KBM-7 (cell line): ENCODE measurements at places on chromosomes 7 and 10.

GRCh38 chr10:118870467-118871243 lies 115.9 kb upstream of the CACUL1 start:
- DNase-seq, result no peak

DNA sequence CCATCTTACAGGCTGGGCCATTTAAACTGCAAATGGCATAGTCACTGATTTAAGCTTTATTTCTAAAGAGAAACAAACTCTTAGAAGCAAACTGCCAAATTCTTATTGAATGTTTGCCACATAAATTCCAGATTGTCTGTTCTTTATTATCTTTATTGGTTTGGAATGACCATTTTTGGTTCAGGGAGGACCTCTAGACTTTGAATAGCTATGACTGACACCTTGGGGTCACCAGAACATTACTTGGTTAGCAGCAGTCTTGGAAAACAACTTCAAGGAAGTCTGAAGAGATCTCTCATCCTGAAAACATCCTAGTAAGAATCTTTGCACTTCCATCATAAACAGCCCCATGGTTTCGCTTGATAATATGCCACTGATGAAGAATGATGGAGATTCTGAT lies 197.1 kb downstream of the SUGCT start:
- no peak for DNase-seq

DNA sequence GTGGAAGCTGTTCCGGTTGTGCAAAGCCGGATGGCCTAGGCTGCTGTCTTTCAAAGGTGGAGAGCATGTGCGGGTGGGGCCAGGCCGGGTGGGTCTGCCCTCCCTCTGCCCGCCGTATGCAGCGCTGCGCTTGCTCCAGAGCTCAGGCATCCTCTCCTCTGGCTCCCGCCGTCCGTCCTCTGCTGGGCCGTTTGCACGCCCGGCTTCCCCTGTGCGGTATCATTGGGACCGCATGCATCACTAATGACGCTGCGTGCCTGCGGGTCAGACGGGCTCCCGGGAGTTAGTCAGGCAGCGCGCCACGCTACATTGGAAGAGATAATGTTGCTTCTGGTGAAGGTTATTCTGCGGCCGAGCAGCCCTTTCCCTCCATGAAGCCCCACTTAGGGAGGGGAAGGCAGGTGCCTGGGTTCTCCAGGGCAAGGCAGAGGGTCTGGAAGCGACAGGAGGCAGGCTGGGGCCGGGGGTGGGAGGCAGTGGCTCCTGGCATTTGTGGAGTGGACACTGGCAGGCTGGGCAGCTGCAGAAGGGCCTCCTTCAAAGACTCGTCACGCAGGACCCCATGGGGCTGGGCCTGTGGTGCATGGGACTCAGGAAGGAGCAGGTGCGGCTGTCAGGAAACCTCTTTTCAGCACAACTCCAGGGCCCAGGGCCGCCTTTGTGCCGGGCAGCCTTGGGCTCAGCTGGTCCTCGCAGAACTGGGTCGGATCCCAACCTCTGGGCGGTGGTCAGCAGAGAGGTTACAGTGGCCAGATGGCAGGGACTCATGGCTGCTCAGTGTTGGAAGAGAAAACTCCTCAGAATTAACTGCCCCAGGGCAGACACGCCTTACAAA lies 318.5 kb downstream of the WDR37 start:
- DNase-seq, result no peak

DNA sequence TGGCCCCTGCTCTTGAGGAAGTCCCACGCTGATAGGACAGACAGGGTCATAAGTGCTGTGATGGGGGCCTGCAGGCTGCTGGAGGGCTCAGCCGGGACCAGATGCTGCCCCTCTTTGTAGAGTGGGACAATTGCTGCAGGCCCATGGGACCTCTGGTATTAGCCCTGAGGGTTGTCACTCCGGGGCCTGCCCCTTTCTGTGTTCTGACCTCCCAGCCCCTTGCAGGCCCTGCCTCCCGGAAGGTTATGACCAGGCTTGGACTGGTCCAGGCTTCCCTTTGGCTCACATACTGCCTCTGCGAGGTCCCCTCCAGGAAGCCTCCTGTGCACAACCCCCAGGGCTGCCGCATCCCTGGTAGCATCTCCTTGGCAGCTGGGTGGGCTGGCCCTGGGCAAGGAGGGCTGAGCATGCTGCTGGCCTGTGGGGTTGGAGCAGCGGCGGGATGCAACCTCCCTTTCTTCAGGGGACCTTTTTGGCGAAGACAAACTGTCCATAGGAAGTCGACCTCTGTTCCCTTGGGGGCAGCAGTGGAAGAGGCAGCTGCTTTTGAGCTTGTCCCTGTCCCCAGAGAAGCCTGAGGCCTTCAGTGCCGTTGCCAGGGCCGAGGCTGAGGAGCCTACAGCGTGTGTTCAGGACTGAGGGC lies 8.8 kb downstream of the LIMK1 start:
- DNase-seq, result no peak

DNA sequence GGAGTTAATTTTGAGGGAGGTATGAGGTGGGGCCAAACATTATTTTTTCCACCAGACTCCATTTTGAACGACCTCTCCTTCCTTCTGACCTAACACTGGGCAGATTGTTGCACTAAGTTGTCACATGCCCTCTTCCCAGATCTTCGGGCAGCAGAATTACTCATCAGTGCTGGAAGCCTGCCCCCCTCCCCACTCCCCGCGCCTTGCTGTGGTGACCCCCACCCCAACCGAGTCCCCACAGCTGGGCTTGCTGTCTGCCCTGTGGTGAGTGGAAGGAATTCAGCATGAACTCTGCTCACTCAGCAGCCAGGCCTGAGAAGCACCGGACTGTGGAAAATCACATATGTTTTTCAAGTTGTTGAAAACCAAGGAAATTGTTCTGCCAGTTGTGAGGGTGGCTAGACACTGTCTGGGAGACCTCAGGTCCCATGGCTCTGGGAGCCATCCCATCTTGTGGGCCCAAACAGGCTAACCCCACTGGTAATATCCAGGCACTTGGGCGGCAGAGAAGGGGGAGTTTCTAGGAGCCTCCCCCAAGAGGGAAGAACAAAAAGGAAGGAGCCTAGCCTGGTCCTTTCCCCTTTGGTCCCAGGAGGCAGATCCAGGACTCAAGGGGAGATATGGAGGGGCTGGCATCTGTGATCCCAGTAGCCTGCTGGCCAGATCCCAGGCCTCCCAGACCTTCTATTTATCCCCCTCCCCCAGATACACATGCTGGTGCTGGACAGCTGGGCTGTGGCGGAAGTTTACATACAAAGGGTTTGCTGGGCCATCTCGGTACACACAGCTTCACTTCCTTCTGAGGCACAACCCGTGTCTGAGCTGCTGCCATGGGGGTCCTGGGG lies 3.5 kb upstream of the AEBP1 start:
- DNase-seq, result no peak

GRCh38 chr10:101217450-101218281 lies 11.6 kb downstream of the LBX1 start:
- DNase-seq, result peak; percentile 35

DNA sequence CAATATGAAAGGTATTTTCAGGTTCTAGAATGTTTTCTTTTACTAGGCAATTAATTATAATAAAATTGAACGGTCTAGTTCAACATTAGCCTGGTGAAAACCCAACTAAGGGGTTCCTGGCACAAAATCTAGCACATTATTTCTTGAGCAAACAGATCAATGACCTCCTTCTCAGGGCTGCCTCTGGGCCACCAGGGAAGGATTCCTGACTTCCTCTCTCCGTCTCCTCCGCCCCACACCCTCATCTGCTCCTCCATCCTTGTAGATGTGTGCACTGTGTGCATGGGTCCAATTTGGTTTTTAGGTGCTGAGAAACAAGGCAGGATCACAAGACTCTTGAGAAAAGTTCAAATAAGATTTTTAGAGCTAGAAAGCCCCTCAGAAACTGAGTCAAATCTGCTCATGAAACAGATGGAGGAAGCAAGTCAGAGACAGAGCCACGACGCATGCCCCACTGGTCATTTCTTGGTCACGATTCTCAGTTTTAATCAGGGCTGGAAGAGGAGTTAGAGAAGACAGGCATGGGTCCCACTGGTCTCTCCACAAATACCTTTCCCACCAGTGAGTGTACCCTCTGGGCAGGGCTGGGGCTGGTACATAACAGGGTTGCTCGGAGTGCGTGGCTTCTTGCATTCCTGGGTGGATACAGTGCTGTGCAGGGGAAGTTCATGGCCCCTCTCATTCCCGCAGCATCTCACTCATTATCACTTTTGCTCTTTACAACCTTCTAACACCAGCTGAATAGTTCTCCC lies 3.8 kb downstream of the TRPV6 start:
- DNase-seq, result no peak

DNA sequence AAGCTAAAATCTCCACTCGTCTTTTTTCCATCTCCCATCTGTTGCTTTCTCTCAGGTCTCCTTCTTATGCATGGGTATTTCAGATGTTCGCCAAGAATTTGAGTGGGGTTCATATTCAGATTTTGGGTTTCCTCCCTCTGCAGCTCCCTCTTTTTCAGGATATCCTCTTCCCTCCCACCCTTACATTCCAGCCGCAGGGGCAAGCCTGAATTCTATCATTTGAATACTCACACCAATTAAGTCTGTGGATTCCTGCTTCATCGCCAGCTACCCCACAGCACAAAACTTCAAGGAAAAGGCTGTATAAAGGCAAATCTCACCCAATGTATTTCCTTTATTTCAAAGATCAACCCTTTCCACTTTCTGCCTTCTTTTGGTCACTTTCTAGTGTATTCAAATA lies 41.6 kb upstream of the FOXI2 start:
- DNase-seq, result no peak

GRCh38 chr7:44678471-44679179 lies 70.0 kb upstream of the ZMIZ2 start:
- DNase-seq, result no peak

DNA sequence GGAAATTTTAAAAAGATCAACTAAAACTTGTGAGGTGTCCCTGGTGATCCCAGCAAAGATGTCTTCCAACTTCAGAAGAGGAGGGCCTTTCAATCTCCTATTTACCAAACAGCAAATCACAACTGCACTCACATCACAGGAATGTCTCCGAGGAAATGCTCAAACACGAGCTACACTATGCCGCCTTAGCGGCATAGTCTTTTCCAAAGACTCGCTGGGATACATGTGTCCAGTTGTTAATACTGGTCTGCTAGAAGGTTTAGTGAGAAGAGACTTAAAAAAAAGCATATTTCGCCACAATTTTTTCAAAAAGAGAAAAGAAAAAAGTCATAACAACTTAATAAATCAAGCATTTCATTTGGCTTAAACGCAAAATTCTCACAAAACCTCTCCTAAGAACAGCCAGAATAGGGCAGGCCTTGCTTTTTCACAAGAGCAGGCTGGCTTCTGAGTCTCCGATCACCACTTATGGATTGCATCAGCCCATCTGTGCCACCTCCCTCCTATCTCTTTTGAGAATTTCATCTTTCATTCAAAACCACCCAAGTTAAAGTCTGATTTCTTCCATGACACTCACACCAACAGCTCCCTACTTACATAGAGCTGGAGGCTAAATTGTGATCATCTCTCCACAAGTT lies 66.1 kb downstream of the GNA12 start:
- DNase-seq, result no peak

DNA sequence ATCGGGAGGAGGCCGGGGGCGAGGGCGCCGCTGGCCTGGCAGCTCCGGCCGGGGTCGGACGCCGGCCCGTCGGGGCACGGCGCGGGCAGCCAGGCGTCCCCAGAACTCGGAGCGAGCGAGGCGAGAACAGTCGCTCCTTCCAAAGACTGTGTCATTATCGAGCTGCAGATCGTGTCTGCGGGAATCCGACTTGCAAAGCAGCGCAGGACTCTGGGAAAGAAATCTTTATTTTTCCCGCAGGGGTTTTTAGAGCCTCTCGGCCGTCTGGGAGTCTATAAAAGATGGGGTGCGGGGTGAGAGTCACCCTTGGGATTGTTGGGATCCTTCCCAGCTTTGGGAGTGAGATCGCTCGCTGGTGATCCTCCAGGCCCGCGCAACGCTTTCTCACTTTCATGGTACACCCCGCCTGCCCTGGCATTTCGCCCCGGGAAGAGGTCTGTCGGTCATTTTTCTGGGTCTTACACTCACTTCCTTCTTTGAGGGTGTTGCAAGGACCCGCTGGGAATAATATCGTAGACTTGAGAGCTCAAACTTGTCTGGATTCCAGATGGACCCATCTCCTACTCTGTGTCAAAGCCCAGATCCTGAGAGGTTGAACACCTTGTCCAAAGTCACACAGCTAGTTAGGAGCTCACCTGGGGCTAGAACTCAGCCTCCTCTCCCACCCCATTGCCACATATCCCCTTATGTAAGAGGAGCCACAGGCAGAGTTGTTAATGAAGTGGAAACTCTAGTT lies 1.0 kb downstream of the UBTD1 start:
- DNase-seq, result peak; percentile 42

GRCh38 chr7:33558549-33559323 lies 346.6 kb upstream of the BMPER start:
- no peak for DNase-seq

GRCh38 chr10:128814024-128814423 lies 653.0 kb upstream of the MGMT start:
- DNase-seq, result no peak

GRCh38 chr7:108118959-108119358 lies 11.2 kb downstream of the LAMB4 start:
- no peak for DNase-seq

DNA sequence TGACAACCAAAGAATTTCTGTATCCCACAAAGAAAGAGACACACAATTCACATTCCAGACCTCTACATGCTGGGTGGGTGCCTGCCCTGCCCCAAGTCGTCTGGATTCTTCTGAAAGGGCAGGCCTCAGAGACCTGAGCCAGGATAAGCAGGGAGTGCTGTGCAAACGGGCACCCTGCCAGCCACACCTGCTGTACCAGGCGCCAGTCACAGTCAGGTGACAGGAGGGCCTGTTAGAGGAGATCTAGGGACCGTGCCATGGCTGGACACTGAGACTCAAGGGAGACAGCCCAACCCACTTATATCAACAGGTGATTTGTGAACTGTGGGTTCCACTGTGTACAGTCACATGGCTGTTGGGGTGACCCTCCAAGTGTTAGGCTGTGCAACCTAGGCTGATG lies 103.1 kb upstream of the AFAP1L2 start:
- no peak for DNase-seq

DNA sequence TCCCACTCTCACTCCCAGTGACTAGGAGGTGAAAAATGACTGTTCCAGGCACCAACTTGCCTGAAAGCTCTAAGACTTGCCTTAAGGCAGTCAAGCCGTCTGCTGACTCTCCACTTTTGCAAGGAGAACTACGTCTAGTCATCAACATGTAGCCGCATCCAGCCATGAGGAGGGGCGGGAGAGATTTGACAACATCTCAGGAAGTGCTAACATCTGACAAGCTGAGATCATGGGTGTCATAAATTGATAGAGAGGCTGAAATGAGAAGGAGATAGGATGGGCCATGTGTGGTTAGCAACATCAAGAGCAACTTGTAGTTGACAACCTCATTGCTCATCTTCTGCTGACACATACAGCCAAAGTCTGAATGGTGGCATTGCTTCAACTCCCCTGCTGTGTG lies 9.0 kb upstream of the TBXAS1 start:
- no peak for DNase-seq

- DNase-seq, result no peak
Observed at GRCh38 chr10:52632591-52632990, 140.0 kb downstream of the MBL2 start.
